ENCODE measurements at places on chromosomes 1 and 21.

DNA sequence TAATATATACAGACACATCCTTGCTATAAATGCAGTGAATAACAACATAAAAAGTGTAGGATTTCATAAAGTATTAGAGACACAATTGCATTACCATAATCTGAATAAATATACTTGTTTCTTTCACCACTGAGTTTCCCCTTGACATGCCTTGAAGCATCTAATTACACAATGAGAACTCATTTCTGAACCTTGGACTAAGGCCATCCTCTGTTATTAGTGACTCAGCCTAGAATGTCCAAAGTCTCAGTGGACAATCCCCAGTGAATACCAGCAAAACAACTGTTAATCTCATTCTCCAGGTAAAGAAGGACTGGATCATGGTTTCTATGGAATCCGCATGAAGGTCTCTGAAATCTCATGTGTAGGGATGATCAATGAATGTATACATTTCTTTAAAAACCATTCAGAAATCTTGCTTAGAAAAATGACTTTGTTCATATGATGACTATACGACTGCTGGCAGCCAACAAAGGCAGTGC lies at the start of gene OR2L5:
Gene OR2L5, plus strand, starts transcription at position 432 of the 482 bp plus-strand sequence. CDS start 8,288 bp downstream, outside the sequence.
- DNase-seq: no peak

DNA sequence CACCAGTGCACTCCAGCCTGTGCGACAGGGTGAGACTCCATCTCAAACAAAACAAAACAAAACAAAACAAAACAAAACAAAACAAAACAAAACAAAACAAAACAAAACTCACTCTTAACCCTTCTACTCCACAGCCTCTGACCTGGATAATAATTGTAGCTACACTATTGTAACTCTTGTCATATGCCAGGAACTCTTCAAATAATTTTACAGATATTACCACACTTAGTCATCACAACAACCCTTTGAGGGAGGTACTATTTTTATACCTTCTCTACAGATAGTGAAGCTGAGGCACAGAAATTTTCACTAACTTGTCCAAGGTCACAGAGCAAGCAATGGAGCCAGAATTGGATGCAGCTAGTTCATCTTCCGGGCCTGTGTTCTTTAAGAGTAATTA lies 547.8 kb downstream of the ADGRL2 start:
- DNase-seq: no peak

DNA sequence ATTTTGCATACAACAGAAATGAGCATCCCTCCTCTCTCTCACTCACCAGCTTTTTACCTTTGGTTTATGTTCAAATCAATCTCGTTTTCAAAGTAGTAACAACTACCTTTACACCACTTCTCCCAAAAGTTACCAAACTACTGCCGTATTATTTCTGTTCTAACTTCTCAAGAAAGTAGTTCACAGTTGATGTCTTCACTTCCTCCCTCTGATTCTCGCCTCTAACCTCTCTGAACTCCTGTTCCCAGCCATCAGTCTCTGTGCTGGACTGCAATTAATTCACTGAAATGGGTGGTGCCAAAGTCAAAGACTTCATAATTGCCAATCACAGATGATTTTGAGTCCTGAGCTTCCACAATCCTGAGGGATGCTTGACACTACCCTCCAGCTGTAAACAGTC lies 54.0 kb downstream of the ZNF281 start:
- no peak for DNase-seq

DNA sequence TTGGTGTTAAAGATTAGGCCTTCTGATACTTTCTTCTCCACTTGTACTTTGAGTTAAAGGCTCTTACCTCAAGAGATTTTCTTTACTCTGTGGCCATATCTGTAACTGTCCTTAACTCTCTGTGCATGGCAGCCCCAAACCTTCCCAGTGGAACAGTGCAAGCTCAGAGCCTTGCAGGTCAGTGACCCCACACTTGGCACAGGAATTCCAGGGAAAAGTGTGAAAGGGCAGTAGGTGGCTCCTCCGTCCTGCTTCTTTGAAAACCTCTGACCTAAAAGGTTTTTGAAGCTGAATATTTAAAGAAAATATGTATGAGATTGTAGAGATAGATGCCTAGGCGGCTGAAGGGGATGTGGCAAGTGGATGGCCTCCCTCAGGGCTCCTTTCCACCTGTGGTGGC lies 26.3 kb downstream of the ITSN1 start:
- DNase-seq: no peak

- DNase-seq: no peak
Observed at GRCh38 chr1:229002451-229002960, 267.2 kb downstream of the RHOU start.

GRCh38 chr1:29417971-29418370 lies 181.6 kb downstream of the PTPRU start:
- DNase-seq: no peak

DNA sequence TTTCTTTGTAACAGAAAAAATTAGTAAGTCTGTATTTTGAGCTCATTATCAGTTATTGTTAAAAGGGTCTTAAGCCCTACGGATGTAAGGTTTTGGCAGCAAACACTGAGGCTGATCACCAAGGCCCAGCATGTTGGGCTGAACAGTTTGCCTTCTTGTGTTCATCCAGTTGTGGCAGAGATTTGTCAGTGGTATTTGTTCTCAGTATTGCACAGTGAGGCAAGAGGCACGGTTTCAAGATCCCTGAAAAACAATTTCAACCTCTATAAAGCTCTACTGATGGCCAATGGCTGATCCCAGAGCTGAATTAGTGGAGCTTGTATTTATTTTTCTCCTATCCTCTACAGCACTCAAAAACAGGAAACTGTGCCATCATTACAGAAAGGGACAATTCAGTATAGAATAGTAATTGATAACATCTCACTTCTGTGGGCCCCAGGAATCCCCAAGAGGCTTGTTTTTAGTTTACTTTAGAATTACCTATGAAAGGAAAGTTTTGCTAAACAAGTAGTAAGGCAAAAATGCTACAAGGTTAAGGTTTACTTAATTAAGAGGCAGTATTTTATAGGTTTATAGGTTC lies 191.8 kb upstream of the RAB4A start:
- no peak for DNase-seq

DNA sequence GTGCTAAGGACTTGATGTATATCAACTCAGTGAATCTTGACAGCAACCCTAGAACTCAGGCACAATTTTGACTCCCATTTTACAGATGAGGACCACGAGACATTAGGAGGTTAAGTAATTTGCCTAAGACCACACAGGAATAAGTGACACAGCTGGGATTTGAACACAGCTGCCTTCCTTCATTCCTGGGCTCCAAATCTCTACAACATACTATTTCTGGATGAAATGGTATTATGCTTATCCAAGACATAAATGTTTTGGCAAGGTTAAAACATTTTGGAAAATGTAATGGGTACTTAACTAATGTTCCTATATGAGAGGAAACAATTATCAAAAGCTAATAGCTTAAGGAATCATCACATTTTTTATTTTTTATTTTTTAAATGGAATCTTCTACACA lies 4.8 kb downstream of the CLDN8 start:
- no peak for DNase-seq

GRCh38 chr1:199856216-199856780 lies 171.2 kb upstream of the NR5A2 start:
- no peak for DNase-seq

DNA sequence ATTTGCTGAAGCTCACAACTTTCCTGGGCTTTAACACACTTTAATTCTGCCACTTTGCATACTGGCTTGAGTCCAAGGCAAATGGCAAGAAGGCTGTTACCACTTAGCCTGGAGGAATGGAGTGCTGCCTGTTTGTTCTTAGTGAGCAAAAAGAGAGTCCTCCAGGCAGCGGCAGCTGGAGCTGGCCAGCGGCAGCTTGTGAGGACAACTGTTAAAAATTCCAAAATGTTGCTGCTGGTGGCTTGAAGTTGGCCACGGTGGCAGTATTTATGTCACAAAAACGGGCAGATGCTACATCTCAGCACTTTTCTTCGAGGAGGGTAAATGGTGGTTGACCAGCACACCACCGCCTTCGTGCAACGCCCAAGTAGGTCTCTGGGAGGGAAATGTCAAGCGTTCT lies 27.3 kb downstream of the STPG1 start:
- DNase-seq: no peak

DNA sequence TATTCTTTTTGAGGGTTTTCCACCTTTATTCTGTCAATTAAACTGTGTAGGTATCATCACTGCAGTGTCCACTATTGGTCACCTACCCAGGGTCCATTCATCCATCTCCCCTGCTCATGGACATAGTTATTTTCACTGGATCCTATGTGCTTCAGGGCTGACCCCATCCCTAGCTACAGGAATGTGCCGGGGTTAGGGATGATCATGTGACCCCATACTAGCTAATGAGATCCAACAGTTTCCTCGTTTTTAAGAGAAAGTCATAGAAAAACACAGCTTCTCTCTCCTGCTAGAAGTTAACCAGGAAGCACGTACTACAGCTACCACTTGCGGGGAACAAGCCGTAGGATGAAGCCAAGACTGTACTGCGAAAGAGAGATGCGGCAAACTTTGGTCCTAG lies 19.6 kb downstream of the PTGER3 start:
- no peak for DNase-seq

DNA sequence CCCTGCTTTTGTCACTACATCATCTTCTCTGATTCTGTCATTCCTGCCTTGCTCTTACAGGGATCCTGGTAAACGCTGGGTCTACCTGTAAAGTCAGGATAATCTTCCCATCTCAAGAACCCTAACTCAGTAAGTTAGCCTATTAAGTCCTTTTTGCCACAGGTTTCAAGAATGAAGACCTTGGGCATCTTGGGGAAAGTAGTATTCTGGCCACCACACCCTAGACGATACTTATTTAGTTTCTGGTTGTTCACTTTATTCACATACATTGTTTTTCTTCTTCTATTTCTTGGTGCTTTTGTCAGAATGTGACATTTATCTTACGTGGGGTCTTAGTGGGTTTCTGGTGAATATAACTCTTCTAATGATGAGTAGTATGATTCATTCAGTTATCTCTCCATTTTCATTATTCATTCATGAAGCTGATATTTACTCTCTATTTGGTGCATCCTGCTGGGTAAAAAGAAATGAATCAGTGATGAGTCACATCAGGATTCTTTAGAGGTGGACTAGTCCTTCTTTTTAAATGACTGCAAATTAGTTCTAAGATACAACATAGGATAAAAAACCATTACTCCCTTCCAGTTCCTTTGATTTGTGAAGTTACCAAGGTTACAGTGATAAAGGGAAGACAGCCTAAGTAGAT lies 514.4 kb upstream of the B3GALT2 start:
- DNase-seq: no peak

GRCh38 chr1:18981242-18981641 lies 24.8 kb upstream of the IFFO2 start:
- DNase-seq: no peak

DNA sequence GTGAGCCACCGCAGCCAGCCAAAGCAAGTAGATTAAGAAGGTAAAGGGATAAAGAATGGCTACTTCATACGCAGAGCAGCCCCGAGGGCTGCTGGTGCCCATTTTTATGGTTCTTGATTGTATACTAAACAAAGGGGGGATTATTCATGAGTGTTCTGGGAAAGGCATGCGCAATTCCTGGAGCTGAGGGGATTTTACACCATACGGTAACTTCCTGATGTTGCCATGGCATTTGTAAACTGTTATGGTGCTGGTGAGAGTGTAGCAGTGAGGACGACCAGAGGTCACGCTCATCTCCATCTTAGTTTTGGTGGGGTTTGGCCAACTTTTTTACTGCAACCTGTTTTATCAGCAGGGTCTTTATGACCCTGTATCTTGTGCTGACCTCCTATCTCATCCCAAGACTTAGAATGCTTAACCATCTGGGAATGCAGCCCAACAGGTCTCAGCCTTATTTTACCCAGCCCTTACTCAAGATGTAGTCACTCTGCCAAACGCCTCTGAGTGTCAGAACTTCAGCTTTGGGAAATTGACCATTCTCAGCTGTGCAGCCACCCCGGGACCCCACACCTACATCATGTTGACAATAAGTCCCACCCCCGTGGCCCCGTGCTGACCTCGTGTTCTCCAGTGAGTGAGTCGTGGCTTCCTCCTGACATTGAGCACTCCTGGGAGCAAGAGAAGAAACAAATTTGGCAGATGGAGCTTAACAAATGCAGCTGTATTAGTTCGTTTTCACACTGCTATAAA lies 149.4 kb upstream of the COL6A1 start:
- DNase-seq: no peak

- DNase-seq: no peak
Observed at GRCh38 chr1:50502147-50502546, 78.9 kb upstream of the DMRTA2 start.

- DNase-seq: no peak
Observed at GRCh38 chr1:201014816-201015200, 8.7 kb downstream of the KIF21B start.

DNA sequence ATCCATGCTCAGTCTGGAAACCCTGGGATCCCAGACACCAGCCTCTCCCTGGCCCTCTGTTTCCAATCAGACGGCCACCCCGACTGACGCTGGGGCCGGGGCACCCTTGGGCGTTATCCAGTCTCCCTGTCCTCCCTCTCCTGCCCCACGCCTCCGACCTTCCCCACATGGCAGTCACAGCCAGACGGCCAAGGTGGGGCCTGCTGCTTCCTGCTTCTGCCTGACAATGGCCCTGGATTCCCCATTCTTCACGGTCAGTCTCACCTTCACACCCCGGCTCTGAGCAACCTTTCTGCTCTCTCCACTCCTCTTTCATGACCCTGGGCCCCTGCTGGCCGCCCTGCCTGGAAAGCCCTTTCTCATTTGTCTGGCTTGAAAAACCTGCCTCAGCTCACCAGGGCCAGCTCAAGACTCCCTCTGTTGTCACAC lies 6.6 kb downstream of the GNG4 start:
- no peak for DNase-seq

- no peak for DNase-seq
Observed at GRCh38 chr1:39713557-39713956, 22.3 kb upstream of the HPCAL4 start.

GRCh38 chr1:209302779-209303568 lies 280.5 kb upstream of the CAMK1G start:
- no peak for DNase-seq

DNA sequence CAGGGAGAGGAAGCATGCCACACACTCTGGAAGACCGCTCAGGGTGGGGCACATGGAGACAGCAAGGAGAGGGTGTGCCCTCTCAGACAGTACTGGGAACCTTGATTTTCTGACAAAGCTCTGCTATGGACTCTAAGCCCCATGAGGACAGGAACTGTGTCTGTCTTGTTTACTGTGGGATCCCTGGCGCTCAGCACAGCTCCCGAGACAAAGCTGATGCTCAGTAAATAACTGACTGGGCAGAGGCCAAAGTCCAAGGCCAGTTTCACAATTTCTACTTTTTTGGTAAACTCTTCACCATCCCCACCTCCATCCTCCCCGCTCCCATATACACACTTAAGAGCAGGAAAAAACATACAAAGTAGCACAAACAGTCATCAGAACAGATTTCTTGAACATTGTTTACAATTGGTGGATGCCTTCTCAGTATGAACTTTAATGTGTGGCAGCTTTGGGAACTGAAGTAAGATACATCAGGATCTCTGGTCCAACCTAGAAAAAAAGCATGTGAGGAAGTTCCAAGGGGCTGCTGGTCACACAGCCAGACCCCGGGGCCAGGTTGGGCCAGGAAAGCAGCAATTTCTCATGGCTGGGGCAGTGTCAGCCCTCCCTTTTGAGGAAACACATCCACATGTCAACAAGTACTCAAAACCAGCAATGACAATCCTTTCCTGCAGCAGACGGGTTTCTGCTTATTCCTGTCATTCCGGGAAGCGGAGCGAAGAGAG lies 5.6 kb upstream of the AHCYL1 start:
- no peak for DNase-seq

GRCh38 chr21:31482460-31482859 lies 138.4 kb upstream of the TIAM1 start:
- DNase-seq: no peak

GRCh38 chr1:110525249-110525595 lies 6.2 kb upstream of the KCNA10 start:
- no peak for DNase-seq
